ENCODE measurements at places on chromosomes 6 and 20. TPM values are rescaled to one million over a fixed set of nuclear protein-coding genes. Genes with fewer than 3 reads are reported as not detected.
A peak's percentile ranks its signal among the peaks of the same experiment; 100 is the strongest.

Gene RIPPLY2
- not detected for total RNA-seq

Gene PSMG4
- total RNA-seq, result 27.9 TPM

Gene MYO6
- 28.9 TPM for total RNA-seq

Gene WFDC5
- total RNA-seq, result not detected

Gene RAMACL
- 5.3 TPM for total RNA-seq

Gene FAM217A
- total RNA-seq, result not detected

Gene LZTS3
- total RNA-seq, result 5.3 TPM

DNA sequence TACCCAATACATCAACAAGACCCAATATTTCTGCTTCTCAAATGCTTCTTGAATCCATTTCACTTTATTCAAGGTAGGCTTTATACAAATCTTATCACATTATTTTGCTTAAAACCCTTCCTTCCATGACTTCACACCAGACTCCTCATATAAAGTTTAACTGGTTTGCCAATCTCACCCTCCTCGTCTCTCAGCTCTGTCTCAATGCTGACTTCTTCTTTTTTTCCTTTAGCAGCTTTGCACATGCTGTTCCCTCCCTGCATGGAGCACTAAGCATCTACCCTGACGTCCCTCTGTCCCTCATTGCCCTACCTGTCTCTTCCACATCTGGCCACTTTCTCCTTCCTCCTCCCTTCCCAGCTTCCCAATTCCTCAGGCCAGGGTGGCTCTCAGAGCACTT, 31.4 kb downstream of the KCNK17 start:
- DNase-seq, result no peak

DNA sequence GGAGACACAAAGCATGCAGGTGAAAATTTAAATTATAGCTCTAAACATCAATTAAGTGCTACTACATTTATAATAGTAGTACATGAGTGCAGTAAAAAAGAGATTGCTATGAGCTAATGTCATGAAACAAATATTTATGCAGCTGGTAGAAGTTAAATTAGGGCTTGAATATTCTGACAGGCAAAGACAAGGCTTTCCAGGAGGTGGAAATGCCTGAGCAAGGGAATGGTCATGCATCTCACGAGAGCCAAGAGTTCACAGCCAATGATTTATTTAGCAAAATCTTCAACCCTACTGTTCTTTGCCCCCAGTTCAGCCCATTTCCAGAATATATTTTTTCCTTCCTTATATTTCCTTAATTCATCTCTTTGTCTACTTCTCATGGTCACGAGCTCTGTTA, 128.9 kb downstream of the HIVEP2 start:
- no peak for DNase-seq

DNA sequence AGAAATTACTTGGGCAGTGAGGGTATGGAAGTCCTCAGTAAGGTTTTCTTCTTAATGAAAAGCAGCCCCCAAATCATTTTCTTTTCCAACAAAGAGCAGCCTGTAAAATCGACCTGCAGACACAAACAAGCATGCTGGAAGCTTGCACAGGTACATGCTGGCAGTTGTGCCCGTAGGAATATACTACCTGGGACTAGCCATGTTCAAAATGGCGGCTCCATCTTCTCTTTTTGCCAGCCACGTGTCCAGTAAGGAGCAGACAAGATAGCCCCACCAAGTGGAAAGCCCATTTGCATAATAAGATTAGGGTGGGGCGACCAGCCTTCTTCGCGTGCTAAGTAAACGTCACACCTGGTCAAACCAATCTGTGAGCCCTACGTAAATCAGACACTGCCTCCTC, 259.4 kb upstream of the AGPAT4 start:
- DNase-seq, result no peak

- DNase-seq, result no peak
Observed at GRCh38 chr20:61913423-61914225, 152.1 kb downstream of the TAF4 start.

DNA sequence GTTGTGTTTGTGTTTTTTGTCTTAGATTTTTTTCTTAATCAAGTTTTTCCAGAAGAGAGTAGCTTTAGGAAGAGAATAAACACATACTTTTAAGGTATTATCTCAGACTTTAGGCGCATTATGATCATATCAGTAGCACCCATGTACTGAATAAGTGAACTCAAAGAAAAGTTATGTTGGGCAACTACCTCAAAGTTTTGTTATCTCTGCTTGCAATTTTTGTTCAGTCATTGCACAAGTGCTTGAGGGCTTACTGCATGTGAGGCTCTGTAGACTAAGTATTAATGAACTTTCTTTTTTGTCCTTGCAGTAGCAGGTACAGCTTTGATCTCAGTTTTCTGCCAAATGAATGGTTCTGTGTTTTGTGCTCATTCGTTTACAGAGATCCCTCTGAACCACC, 189.0 kb downstream of the SLC16A10 start:
- DNase-seq, result no peak

GRCh38 chr20:31716818-31717477, 5.7 kb downstream of the BCL2L1 start:
- DNase-seq, result no peak

- no peak for DNase-seq
Observed at GRCh38 chr20:11845340-11845739, 72.4 kb upstream of the BTBD3 start.

- peak; percentile 72 for DNase-seq
Observed at GRCh38 chr6:158654960-158655489, 5.2 kb downstream of the SYTL3 start.

- DNase-seq, result no peak
Observed at GRCh38 chr6:20769631-20770030, 235.4 kb downstream of the CDKAL1 start.

- no peak for DNase-seq
Observed at GRCh38 chr20:35276408-35276807, 1.5 kb downstream of the MMP24OS start.

GRCh38 chr20:5843054-5843592, 92.9 kb downstream of the SHLD1 start:
- no peak for DNase-seq

GRCh38 chr6:170260686-170261085, 30.2 kb downstream of the DLL1 start:
- no peak for DNase-seq

DNA sequence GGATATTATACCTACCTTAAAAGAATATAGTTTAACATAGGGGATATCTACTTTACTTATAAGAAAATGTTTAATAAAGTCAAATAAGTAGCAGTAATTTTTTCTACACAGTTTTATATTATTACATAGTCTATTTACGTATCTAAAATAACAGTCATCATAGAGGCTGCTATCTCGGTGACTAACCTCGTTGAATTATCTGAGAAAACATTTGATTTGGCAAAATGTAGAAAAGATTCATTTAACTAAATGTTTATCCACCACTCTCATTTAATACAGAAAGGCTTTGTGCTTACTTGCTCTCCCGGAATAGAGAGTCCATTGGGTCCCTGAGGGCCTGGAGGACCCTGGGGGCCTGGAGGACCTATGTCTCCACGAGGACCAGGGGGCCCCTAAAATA, 103.6 kb downstream of the COL12A1 start:
- no peak for DNase-seq

DNA sequence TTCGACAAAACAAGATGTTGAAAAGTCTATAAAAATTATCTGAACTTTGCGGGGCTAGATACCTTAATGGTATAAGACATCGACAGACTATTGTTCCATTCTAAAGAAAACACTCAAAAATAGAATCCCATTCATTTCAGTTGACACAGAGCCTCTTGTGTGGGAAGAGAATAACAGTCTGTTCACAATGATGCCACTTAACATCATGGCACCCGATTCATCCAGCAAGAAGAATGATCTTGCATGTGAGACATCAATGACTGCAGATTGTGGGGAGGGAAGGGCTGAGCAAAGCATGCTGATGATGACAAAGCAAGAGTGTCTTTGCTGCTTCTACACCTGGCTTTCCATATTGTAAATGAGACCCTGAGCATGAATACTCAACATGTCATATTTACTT, 49.7 kb upstream of the ARMH2 start:
- no peak for DNase-seq

GRCh38 chr6:4884646-4885340, 108.6 kb downstream of the CDYL start:
- DNase-seq, result no peak

DNA sequence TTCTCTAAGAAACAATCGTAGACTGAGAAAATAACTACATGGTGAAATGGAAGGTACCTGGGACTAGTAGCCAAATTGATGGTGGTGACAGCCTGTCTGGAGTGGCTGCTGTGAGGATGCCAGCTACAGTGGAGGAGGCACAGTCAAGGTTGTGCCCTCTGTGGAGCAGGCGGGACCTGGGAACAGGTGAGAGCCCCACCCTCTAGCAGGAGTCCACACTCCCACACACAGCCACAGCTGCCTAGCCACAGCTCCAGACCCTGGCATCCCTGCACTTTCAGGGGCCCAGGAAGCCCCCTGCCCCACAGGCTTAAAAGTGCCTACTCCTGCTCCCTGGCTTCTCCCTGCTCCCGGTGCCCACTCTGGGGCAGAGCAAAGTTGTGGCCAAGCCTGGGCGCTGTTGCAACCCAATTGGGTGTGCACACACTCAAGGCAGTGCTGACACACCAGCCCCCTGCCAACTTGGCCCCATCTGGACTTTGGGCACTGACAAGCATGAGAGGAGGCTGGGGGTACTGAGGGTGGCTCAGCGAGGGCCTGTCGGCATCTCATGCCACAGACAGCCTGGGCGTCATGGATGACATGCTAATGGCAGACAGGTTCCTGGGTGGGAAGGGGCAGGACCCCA, 548.7 kb downstream of the TBC1D32 start:
- DNase-seq, result no peak

DNA sequence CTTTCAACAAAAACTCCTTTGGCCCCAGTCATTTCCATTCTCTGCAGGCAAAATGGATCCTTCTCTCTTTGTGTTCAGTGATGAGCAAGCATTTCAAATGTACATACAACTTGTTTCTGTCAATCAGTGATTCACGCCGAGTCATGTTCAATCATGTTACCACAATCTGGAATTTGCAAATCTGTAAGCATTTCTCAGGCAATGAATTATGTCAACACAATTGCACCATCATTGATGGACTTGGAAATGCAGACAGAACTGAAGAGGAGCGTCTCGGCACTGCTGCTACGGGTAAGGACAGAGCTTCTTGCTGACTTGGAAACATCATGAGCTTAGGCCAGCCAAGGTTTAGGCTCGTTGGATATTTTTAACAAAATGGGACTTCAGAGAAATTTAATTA, 132.8 kb upstream of the AGPAT4 start:
- peak; percentile 97 for DNase-seq

GRCh38 chr6:36120539-36120938, 9.8 kb upstream of the MAPK13 start:
- DNase-seq, result no peak

GRCh38 chr6:946546-946945, 253.6 kb upstream of the EXOC2 start:
- DNase-seq, result no peak

- DNase-seq, result peak; percentile 85
Observed at GRCh38 chr20:36102809-36103596, 51.5 kb upstream of the EPB41L1 start.

DNA sequence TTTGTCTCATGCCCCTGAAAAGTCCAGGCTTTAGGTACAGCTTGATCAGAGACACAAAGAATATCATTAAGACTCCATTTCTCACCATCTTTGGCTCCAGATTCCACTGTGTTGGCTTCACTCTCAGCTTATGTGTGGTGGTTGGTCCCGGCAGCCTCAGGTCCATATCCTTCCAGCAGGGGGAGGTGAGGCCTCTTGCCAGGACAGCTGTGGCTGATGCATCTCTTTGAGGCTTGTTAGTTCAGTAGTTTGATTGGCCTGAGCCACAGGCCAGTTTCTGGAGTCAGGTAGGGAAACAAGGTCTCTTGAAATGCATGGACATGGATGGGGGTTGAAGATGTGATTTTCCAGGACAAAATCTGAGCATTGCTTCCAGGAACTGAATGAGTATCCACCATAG, 62.4 kb downstream of the JAG1 start:
- DNase-seq, result peak; percentile 69

GRCh38 chr6:100712997-100713396, 168.1 kb downstream of the ASCC3 start:
- DNase-seq, result no peak

DNA sequence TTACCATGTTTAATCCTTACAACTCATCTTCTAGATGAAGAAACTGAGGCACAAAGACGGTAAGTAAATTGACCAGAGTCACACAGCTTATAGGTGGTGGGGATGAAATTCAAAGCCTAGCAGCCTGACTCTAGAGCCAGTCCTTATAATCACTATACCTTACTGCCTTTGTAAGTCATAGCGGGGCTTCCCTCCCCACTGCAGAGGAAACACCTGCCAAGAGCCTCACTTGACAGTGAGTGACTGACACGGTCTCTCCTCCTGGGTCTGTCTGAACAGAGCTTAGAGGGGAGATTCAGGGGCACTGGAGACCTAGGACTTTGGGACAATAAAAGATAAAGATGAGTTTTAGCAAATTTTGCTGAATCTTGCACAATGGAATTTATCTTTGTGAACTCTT, 12.8 kb downstream of the SUN5 start:
- no peak for DNase-seq

DNA sequence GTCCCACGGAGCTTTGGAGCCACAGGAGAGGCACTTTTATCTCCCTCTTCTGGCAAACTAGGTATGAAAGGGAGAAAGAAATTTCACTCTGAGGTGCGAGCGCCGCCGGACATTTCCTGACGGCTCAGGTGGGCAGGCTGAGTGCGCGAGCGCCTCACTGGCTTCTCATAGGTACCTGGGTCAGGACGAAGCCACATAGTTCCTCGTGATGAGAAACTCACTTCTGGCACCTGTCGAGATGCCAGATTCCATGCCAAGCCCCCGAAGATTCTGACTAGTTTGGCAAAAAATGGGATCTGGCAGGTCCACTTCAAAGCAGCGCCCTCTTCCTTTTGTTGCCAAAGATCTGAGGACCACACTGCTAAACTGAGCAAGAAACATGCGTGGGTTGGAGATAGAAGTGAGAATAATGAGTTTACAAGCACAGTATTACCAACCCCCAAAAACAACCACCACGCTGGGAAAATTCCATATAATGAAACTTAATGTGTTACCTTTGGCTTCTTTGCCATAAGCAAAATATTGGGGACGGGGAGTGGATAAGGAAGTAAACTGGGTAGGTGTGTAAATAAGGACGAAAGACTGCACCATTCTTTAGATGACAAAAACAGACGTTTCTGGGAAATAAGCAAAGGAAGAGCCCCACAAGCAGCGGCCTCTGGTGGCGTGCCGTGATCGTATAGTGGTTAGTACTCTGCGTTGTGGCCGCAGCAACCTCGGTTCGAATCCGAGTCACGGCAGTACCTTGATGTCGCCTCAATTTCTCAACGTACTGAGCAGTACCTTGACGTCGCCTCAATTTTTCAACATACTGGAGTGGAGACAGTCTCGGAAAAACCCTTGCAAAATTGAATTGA, 89.8 kb upstream of the PRSS16 start:
- DNase-seq, result peak; percentile 66

GRCh38 chr20:18737140-18737539, 76.4 kb upstream of the SCP2D1 start:
- DNase-seq, result no peak

GRCh38 chr6:105226598-105227294, 46.9 kb upstream of the POPDC3 start:
- no peak for DNase-seq

DNA sequence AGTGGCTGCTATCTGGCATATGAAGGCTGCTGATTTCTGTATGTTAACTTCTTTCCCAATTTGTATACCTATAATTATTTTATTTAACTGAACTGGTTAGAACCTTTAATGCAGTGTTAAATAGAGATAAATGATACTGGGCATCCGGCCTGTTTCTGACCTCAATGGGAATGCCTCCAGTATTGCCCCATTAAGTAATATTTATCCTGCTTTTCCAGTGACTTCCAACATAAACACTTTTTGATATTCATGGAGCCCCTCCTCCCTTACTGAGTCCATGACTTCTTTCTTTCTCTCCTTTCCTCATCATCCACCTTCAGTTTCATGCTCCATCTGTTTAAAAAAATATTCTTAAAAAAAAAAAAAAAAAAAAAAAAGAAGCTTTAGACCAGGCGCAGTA, 8.8 kb downstream of the TRIM27 start:
- no peak for DNase-seq
